Stimulated activated CD4-positive, alpha-beta T cell treated with anti-CD3 and anti-CD28 coated beads, Interleukin-1b, Interleukin-23, amount 100 ng/mL, for 1 hour (primary cell): ENCODE measurements at places on chromosomes 11 and 22.

GRCh38 chr11:101096036-101096704, 33.4 kb downstream of the PGR start:
- no peak for DNase-seq

DNA sequence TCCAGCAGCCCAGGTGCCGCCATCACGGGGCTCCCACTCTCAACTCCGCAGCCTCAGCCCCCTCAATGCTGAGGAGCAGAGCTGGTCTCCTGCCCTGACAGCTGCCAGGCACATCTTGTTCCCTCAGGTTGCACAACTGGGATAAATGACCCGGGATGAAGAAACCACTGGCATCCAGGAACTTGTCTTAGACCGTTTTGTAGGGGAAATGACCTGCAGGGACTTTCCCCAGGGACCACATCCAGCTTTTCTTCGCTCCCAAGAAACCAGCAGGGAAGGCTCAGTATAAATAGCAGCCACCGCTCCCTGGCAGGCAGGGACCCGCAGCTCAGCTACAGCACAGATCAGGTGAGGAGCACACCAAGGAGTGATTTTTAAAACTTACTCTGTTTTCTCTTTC, at the start of gene SAA1:
TSS of gene SAA1 (plus strand) at position 316 of the 400 bp plus-strand sequence. CDS start 624 bp downstream, outside the sequence.
- DNase-seq, result no peak

DNA sequence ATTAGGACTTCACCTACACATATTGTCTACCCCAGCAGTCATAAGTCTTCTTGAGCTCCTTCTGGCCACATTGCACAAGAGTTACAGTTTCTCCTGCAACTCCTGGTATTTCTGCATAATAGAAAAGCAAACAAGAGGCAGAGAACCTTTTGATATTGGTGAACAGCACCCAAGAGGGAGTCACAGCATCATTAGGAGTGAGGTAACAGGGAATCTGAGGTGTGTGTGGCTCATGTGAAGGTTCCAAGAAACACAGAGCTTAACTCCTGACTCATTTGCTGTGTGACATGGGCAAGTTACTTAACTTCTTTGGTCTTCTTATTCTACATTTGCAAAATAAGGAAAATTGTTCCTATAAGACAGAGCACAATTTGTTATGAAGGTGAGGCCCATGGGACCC, 374.6 kb downstream of the INSC start:
- DNase-seq, result no peak

GRCh38 chr11:59102259-59102765, 4.7 kb upstream of the FAM111B start:
- DNase-seq, result peak; percentile 10

DNA sequence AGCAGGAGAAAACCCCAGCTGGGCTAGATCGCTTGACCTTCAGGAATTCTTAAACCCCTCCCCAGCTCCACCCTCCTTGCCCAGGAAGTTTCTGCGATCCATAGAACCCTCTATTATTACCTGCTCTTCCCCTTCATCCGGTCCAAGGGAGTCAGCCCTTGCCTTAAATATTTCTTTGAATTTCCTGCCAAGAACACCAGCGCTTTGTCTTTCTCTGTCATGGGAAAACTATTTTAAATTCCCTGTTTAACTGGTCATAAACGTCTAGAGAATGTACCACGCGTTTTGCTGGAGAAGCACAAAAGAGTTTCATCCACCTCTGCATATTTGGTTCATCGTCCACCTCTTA, 496 bp upstream of the TRAF6 start:
- DNase-seq, result no peak

DNA sequence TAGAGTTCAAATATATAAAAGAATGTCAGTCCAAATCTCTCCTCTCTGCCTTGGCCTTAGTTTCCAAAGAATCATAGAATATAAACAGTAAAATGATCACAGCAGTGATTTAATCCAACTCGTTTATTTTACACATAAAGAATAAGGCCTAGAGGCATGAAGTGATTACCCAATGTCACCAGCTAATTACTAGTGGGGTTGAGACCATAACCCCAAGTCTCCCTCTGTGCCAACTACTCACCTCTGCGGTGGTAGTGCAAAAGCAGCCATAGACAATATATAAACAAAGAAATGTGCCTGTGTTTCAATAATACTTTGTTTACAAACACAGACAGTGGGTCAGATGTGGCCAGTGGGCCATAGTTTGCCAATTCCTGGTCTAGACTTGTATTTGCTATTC, 96.6 kb upstream of the FAT3 start:
- DNase-seq, result no peak

GRCh38 chr11:3824714-3825472, 15.9 kb downstream of the RHOG start:
- DNase-seq, result peak; percentile 44

GRCh38 chr11:118055966-118056365, 20.9 kb upstream of the TMPRSS4 start:
- DNase-seq, result no peak

GRCh38 chr22:47055073-47055355, 292.6 kb downstream of the TBC1D22A start:
- no peak for DNase-seq

GRCh38 chr11:62588966-62589637, 2.2 kb downstream of the TUT1 start:
- DNase-seq, result no peak

DNA sequence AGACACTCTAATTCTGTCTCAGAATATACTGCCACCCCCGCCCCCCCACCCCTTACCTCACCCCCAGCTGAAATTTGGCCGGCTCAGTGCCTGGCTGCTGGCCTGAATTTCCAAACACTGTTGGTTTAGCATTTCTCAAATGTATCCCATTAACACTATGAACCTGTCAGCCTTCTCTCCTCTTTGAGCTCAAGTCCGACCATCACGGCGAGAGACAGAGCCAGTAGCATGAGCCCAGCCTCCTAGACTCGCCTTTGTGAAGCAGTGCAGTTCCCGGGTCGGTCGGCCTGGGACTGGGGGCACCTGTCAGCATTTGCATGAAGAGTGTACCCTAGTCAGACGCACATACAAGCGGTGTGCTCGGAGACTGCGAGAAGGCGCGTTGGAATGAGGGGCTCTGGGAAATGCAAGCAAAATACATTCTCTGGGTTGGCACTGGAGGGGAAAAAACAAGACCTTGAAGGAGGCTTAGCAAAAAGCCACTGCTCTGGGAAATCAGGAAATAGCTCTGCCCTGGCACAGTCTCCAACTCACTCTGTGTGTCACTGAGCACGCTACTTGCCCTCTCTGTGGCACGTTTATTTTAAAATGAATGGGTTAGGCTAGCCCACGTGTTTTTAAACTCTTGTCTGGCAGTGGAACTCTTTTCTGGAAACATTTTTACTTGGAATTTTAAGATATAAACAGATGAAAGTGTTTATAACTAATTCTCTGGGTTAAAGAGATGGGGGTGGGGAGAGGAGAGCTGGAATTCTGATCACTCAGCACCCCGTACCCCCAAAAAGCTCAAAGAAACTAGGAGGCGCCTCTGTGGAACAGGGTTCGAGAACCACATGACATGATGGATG, 108.3 kb downstream of the TIMP3 start:
- DNase-seq, result no peak

DNA sequence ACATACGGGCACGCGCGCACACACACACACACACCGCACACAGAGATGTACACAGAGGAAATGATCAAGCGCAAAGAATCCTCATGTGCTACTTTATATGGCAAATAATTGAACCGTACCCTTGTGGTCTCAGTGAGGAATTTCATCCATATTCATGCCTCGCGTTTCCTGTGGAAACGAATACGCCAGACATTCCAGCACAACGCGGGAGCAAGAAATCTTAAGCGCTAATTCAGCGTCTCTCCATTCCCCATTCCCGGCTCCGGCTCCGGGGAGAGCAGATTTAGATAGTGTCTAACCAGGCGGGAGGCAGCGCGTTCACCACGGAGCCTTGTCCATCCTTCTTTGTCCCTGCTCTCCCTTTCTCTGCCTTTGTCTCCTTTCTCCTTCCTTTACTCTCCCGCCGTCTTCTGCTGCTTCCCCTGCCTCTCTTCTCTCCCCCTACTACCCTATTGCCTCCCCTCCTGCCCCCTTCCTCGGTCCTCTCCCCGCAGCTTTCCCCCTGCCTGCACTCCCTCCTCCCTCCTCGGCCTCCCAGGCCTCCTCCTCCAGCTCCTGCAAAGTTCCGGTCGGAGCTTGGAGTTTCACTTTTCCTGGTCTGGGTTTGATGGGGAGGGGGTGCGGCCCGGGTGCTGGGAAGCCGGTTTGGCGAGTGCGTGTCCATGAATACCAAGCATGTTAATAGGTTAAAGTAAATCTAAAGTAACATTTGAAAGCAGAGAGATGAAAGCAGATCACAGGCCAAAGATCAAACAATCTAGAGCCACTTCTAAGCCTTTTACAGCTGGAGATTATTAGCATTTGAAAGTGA, 579.3 kb downstream of the BUD13 start:
- DNase-seq, result no peak

DNA sequence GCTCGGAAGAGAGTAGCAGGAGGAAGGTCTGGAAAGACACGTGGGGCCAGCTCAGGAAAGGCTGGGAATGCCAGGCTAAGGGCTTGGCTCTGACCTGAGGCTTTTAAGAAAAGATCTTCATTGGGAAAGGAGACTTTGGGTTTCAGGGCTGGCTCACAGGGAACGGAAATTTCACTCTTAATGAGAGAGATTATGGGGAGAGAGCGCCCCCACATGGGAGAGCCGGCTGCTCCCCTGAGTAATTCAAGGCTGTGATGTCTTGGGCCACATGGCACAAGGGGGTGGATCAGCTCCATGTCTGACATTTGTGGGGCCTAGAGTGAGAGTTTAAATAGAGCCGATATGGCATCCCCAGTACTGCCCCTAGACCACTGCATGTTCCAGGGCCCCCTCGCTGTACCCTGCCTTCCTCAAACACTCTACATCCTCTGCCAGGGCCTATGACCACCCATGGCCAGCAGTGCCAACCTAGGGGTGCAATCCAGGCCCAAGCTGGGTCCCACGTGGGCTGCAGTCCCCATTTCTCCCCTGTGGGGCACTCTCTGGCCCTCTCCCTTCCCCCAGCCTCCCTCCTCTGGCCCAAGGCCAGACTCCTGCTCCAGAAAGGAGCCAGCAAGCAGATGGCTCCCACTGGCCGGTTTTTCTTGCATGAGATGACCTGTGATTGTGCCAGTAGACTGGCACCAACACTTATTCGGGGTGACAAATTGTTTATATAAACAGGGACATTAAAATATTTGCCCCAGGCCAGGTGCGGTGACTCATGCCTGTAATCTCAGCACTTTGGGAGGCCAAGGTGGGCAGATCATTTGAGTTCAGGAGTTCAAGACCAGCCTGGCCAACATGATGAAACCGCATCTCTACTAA, 75.2 kb downstream of the ISX start:
- no peak for DNase-seq

GRCh38 chr11:75562836-75563484, 907 bp downstream of the SERPINH1 start:
- no peak for DNase-seq

DNA sequence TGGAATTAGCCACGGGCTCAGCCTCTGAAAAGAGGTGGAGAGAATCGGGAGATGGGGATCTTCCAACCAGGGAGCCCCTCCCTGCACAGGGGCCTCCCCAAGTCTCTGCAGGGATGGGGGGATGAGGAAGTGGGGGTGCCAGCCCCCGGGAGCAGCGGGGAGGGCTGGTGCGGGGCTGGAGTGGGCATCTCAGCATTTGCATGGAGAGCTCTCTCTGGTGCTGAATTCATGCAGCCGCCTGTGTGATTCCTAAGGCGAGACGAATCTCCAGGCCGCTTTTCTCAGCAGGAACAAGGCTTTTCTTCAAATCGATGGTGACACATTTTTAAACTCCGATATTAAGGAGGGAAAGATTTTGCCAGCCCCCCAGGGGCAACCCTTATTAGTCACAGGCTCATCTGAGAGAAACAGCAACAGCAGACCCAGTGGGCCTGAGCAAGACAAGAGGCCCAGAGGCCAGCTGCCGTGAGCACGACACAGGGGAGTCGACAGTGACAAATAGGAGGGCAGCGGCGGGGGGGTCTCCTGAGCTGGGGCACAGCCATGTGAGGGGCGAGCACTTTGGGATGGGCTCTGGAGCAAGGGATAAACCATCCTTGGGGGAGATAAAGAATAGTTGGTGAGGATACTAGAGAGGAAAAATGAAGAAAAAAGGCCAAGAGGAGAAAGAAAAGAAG, 29.0 kb downstream of the MACROD1 start:
- DNase-seq, result no peak

DNA sequence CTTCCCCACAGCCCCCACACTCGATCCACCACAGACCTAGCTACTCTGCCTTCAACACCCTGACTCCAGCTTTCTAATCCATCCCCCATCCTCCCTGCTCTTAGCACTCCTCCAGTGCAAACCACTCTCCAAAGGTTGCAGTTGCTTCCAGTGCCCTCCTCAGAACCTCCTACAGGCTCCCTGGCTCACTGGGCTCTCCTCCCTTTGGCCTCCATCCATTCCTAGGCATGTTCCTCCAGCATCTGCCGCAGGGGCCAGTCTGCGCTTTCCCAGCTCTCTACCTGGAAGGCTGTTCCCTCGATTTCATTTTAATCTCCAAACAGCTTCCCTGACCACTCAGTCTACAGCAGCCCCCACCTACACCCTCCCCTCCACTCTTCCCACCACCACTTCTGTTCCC, 133.8 kb downstream of the SPATA19 start:
- DNase-seq, result no peak

GRCh38 chr11:16441461-16441860, 85.1 kb upstream of the SOX6 start:
- no peak for DNase-seq

DNA sequence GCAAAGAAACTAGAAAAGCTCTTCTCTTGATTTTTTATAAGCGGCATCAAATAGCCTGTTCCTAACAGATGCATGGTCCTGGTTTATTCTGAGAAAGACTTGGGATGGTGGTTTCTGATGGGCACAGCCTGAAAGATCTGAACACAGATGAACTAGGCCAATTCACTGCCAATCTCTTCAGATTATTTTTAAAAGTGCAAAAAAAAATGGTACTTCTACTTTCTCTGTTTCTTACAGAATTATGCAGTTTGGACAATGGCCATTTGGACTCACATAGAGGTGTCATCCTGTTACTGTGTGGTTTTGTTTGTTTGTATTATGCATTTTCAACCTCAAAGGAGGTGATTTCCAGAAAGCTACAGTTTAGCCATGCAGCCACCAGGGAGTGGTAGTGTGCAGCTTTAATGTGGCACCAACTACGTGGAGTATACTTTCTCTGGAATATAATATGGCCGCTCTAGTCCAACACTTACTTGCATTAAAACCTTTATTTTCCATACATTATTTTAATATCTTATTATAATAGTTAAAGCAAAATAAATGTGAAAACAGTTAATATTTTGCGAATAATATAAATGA, 469.8 kb upstream of the KIRREL3 start:
- no peak for DNase-seq

- no peak for DNase-seq
Measured at GRCh38 chr11:7906481-7906880, 24.6 kb downstream of the OR10A6 start.

DNA sequence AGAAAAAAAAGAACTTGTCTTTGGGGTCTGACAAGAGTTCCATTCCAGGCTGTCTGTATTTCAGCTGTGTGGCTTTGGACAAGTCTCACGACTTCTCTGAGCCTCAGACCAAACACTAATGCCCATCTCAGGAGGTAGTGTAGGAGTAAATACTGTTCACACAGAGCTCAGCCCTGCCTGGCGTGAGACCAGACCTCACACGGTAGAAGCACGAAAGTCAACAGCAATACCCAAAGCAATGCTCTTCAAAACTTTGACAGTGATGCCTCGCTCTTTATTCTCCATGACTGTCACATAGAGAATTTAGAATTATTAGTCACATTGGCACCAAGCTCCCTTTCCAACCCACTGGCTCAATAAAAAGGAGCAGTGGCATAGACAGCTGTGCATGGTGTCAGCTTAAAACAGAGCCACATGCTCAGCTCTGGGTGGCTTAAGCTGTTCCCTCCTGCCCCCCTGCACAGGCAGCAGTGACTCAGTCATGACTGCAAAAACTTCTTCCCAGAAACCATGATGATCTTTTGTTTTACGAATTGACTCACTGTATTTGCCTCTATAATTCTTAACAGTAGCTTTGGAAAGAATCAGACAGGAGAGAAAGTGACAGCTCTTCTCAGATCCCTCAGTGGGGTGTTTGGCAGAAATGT, 74.0 kb upstream of the PHF21B start:
- DNase-seq, result no peak
